ENCODE measurements at places on chromosomes 2 and 18.

- no peak for DNase-seq
Observed at GRCh38 chr2:237915576-237915975, 51.2 kb upstream of the UBE2F start.

DNA sequence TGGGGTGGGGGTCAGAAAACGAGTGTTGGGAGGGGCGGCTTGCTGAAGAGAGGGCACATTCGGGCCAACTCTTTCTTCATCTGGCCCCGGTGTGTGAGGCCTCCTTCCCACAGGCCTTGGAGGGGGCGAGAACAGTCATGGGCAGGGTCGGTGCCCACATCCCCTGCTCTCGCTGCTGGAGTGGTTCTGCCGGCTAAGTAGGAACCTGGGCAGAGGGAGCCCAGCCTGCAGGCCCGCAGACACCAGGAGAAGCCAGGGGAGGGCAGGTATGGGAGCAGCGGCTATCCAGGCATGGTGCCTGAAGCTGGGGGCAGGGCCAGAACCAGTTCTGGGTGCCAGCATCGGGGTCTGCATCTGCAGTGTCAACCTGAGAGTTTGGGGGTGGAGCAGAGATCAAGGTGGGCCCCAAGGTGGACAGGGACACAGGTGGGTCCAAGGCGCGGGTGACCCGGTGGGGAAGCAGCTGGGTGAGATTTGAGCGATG lies 46.6 kb upstream of the HPCAL1 start:
- no peak for DNase-seq

DNA sequence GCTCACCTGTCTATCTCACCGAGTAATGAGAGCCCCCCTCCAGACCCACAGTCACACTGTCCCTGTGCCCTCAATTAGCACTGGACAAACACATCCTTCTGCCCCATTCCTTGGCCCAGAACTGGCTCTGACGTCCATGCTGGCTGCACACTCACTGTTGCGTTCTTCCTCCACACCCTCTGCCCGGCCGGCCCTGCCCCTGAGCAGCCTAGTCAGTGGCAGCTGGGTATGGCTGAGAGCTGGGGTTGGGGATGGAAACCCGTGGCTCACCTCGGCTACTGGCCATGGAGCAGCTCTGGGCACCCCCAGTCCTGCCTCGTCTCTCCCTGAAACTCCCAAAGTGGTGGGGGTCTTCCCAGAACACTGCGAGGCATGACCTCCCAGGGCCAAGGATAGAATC lies 6.5 kb upstream of the UCN start:
- DNase-seq = no peak

- no peak for DNase-seq
Observed at GRCh38 chr2:118844261-118845004, 3.0 kb downstream of the EN1 start.

DNA sequence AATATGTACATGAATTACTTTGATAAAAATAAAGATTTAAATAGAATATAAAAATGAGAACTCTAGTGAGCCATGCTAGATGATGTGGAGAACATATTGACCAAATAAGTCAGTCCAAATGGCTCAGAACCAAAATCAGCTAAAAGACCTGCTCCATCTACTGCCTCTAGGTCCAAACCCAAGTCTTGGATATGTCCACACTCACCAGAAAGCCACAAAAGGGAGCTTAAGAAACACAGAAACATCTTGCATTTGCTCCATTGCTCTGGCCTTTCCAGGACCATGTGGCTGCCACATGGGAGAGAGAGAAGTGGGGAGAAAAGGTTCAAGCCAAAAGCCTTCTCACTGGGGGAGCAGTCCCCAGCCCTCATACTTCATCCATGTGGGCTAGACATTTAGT lies 272.5 kb downstream of the DYSF start:
- no peak for DNase-seq

DNA sequence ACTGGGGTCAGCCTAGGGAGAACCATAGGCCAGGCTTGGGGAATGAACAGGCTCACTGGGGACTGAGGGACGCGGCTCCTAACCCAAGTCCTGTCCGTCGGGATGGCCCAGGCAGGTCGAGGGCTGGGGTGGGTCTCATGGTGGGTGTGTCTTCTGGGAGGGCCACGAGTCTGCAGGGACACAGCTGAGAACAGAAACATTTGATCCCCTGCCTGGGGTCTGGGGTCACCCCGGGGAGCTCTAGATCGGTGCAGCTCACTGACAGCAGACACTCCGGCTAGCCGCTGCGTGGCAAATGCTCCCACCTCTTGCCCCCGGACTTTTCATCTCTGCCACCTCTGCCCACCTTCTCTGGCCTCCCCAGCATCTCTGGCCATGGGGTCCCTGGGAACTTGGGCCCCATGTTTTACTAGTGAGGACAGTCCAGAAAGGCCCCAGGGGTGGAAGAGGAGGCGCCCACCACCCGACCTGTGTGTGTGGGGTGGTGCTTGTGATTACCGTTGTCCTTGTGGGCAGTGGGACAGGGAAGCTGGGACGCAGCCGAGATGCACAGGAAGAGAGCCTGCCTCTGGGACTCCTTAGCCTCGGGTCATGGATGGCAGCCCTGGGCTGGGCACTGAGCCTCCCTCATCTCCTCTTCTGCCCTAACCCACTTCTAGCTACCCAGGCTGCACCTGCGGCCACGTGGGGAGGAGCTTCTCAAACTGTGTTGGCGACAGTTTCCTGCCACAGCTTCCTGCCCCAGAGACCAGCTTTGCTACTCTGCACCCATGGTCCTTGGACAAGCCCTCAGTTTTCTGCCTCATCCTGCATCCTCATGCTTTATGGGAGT lies 4.9 kb downstream of the ZAP70 start:
- no peak for DNase-seq

DNA sequence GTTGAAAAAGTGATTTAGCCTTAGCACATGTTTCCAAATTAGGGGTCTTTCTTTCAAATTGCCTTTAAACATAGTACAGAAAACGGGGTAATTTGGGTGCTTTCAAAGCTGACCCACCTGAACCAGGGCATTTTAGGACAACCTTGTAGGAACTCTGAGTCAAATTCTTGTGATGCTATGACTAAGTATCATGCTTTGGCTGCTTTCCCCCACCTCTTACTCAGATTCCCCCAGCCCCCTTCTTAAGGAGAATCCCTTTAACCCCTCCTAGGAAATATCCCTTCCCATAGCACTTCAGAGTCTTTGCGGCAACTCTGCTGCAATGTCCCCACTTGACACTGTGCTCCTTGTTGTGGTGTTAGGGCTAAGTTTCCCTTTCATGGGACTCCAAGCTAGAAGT lies 18.6 kb upstream of the KLF7 start:
- DNase-seq = no peak

DNA sequence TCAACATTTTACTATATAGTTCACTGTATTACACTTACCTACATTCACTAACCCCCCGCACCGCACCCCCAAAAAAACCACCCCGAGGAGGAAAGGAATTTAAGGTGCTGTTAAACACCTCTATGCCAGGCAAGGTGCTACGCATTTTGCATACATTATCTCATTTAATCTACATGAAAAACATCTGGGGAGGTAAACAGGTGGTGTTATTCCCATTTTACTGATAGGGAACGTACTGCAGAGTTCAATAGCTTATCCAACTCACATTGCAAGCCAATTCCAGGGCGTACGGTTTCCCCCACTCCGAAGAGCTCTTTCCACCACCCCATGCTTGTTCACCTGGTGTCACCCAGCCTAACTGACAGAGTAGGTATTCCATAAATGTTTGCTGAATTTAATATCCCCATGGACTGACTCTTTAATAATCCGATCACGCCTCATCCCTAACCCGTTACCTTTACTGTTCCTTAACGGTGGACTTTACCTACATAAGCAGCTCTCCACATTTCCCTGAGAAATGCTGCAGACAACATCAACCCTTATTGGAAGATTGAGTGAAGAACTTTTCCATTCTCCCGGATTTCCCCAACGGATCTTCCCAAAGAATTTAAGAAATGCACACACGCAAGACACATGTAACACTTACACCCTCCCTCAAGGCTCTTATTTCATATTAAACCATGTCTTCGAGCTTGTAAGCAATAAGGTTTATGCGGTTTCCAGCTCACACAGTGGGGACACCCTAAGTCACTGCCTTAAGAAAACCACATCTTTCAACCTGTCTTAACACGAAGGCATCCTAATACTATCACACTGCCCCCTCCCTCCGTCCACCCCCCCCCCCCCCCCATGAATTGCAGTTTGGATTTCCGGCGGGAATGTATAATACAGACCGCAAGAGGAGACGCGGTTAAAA lies 1.2 kb downstream of the RAPH1 start:
- DNase-seq = peak; percentile 4

DNA sequence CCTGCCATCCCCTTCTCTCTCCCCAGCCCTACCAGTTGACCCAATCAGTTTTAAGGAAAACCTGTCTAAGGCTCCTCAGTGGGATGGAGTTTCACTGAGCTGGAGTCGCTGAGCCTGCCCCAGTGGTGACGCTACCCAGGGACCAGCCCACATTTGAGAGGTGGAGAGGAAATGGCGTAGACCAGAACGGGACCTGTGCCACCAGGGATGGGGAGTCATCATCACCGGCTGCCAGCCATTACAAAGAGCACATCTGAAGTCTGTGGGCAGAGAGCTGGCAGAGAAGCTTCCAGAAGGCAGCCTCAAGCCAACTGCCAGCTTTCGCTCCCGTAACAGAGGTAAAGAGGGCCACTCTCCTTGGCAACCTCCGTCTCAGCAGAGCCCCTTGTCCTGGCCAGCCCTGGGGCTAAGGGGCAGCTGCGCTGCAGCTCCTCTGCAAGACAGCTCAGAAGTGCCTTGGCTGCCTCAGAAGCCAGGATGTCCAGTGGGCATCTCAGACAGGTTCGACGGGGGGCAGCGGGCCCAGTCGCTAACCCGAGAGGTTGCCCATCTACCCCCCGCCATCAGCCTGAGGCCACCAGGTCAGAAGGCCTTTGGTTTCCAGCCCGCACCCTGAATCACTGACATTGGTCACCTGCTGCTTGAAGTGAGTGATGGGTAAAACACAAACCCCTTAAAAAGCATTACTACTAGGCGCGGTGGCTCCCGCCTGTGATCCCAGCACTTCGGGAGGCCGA lies 15.4 kb downstream of the SDC1 start:
- no peak for DNase-seq

GRCh38 chr2:240811346-240812300 lies 8.4 kb downstream of the KIF1A start:
- no peak for DNase-seq

GRCh38 chr2:233329489-233330135 lies 22.0 kb downstream of the SAG start:
- DNase-seq = peak; percentile 95

DNA sequence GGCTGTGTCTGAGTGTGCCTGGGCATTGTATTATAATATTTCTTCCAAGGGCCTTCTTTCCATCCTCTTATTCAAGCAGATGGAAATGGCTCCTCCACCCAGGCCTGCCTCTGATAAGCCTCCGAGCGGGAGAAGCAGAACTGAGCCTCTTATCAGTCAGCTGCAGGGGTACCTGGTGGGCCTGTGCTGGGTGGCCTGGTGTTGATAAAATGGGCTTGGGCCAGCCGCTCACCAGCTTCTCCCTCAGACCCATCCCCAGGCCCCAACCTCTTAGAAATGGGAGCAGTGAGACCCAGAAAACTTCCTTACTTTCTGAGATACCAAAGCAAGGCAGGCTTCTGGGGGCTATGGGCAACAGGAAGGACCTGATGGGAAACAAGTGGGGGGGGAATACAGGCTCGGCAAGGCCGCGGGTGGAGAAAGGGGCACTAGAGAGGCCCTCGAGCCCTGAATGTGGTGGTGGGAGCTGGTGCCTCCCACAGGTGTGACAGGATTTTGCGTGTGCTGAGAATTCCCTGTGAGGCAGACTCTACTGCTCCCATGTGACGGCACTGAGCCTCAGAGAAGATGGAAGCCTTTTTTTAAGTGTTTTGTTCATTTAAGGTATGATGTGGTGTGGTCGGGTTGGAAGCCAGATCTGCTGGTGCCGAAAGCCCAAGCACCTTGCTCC lies 18.3 kb downstream of the GYPC start:
- no peak for DNase-seq

DNA sequence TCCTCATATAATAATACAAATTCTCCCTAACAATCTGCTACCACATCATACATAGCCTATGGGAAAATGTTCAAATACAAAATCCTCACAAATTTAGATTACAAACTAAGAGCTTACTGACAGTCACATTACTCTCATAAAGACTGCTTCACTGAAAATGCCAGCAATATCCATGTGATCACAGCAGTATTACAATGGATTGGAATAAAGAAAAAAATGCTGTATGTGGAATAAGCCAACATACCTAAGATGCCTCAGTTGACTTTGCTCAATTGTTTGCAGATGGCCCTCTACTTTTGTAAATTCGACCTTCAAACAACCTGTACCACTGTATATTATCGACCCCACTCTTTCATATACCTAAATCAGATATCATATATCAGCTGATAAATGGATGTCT lies 88.7 kb downstream of the DYM start:
- DNase-seq = no peak

DNA sequence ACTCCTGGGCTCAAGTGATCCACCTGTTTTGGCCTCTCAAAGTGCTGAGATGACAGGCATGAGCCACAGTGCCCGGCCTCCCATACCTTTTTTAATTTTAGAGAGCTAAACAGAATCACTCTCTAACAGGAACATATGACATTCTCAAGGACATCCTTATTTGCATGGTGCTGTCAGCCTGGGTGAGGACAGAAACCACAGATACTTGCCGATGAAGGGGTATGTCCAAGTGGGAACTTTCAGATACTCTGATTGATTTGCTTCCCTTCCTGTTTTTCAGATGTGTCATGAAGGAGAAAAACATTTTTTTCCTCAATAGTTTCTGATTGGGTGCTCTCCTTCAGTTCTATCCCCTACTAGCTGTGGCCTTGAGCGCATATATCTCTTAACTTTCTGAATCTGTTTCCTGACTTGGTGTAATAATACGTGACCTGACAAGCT lies 49.6 kb downstream of the MYO3B start:
- no peak for DNase-seq

DNA sequence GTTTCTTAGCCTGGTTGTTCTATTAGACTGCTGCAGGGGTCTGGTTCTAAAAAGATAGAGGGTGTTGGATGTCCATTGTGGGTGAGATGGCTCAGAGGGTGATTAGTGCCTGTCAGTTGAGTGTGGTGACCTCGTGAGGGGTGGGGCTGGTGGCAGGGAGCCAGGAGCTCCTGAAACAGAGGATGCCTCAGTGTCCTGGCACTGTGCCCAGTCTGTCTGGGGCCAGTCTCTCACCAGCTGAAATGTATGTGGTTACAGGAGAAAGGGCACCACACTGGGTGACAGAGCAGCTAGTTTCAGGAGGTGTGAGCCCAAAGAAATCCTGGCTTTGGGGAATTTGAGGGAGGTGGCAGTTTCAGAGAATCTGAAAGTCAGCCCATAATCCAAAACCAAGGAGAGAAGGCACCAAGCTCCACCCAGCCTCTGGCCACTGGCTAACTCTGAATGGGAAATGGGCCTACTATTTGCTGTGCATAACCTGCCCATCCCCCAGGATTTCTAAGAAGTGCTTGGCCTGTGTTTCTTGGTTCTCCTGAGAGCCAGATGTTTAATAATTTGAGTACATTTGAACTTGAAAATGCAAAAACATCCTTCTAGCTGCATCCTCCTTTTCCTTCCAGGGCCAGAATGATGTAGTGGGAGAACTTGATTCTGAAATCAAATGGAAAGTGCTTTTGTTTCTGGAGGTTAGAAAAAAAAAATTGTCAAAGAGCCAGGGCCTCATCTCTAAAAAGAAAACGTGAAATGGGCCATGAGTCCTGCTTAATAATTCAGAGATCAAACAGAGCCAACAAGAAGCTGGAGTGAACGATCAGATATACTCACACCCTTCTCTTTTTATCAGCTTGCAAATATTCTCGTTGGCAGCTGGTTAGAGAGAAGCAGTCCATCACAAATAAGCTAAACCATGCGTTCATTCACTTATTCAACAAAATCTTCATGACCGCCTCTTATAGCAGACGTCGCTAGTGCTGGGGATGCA lies 92.3 kb downstream of the B3GNT2 start:
- peak; percentile 86 for DNase-seq
